ENCODE measurements at places on chromosomes 6 and 20. TPM values are rescaled to one million over a fixed set of nuclear protein-coding genes. Genes with fewer than 3 reads are reported as not detected.

RBM24 gene
- 27.6 TPM for total RNA-seq

RNF39 gene
- not detected for total RNA-seq

NNAT gene
- total RNA-seq: not detected

BTNL2 gene
- not detected for total RNA-seq

AFDN gene
- 261 TPM for total RNA-seq

NOX3 gene
- not detected for total RNA-seq

PRL gene
- total RNA-seq: not detected

TCF19 gene
- total RNA-seq: 6.2 TPM

OOEP gene
- total RNA-seq: not detected

PPP1R16B gene
- 1.6 TPM for total RNA-seq

OXT gene
- total RNA-seq: not detected

MEP1A gene
- total RNA-seq: not detected

TNFRSF6B gene
- total RNA-seq: not detected

RHAG gene
- not detected for total RNA-seq

GRCh38 chr20:8663424-8663823 lies 405.5 kb upstream of the PLCB4 start:
- no peak for DNase-seq

- no peak for DNase-seq
Measured at GRCh38 chr6:117947234-117947633, 40.2 kb downstream of the SLC35F1 start.

GRCh38 chr20:59580991-59581401 lies 23.3 kb upstream of the PHACTR3 start:
- no peak for DNase-seq

DNA sequence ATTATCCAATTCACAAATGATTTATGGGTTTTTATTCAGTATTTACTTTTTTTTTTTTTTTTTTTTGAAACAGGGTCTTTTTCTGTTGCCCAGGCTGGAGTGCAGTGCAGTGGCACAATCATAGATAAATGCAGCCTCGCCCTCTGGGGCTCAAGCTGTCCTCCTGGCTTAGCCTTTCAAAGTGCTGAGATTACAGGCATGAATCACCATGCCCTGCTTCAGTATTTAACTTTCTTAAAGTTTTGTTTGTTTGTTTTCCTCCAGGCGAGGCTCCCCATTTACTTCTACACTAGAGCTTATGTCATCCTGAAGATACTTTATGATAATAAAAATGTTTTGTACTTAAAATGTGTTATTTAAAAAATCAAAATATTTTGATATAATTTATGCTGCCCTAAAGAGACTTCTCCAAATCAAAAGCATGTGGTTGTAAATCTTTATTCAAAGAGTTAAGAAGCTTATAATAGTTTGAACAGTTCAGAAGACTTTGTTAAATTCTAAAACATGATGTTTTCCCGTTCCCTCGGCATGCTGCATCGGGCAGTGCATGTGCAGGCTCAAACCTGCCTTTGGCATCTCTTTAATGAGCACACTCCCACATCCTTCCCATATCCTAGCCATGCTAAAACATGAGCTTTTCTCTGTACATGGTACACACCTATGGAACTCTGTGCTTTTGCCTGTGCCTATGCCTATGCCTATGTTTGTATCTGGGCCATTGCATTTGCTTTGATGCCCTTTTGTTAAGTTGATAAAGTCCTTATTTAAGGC lies 11.0 kb downstream of the SMPDL3A start:
- no peak for DNase-seq

- no peak for DNase-seq
Measured at GRCh38 chr6:95686895-95687294, 109.6 kb downstream of the MANEA start.

GRCh38 chr6:158304254-158304653 lies 8.0 kb upstream of the TULP4 start:
- DNase-seq: no peak

DNA sequence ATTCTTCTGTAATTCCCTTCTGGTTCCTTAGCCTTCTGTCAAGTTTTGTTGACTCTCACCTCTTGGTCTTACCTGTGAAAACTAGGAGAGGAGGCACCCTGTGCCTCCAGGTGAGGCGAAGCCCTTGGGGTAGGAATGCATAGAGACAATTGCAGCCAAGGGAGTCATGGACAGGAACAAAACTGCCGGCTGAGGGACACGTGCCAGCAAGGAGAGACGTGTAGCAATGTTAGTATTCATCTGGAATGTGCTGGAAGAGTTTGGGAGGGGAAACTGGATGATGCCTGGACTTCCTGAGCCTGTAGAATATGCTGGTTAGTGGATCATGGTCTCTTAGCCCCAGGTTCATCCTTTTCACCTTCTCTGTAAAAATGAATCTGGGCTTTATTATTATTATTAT lies 3.9 kb upstream of the TIAM2 start:
- no peak for DNase-seq

- DNase-seq: peak; percentile 92
Measured at GRCh38 chr6:169725125-169726048, 1.1 kb upstream of the PHF10 start.

- no peak for DNase-seq
Measured at GRCh38 chr6:135875446-135875845, 23.9 kb downstream of the PDE7B start.

DNA sequence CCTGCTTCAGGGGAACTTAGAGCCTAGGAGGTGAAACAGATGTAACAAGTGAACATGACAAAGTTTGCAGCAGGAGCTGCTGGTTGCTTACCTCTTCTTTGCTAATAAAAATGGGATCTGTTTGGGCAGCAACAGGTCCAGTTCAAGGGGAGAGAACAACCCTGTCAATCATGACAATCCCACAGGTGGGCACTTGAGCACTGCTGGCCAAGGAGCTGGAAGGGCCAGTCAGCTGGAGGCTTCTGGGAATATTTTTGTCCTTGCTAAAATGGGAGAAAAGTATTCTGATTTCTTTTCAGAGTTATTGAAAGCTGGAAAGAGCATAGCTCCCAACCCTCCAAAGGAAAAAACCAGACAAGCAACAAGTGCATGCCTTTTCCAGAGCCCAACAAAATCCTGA lies 477.7 kb upstream of the SULF2 start:
- no peak for DNase-seq

- no peak for DNase-seq
Measured at GRCh38 chr20:24134284-24134683, 145.7 kb upstream of the GGTLC1 start.

DNA sequence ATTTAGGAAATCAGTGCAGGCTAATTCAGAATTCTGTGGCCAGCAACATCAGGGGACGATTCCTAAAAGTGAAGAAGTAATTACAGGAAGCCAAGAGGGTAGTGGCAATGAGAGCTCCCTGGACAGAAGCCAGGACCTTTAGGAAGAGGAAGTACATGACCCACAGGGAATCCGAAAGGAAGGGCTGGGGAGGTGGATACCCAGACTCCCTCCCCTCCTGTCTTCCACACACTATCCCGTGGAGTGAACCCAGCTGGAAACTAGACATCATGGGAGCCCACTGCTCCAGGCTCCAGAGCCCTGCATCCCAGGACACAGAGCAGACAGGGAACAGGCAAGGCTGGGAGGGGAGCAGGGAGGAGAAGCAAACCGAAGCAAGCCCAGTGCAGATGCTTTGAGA lies 83.0 kb downstream of the SNX5 start:
- DNase-seq: no peak

DNA sequence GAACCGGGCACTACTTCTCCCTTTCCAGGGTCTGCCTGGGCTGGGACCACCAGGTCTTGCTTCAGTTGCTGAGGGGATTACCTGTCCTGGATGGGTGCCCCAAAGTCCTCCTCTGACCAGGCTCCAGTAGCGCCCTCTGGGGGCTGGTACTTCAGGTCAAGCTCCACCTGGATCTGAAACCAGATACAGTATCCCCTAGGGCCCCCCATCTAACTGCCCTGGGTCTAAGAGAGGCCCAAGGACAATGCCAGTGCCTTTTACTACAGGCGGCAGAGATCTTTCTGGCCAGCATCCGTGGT lies 11.2 kb upstream of the SPAG4 start:
- peak; percentile 61 for DNase-seq

GRCh38 chr20:58731192-58731591 lies 38.6 kb downstream of the NPEPL1 start:
- no peak for DNase-seq

DNA sequence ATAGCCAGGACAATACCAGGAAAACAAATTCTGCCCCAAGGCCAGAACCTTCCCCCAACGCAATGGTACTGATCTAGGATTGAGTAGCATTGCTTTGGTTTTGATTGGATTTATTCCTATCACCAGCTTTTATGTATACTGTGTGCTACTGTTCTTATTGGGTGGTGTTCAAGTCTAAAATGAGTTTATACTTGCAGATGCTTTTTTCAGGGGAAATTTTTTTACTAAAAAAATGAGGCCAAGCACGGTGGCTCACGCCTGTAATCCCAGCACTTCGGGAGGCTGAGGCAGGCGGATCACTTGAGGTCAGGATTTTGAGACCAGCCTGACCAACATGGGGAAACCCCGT lies 116.8 kb downstream of the ZMYND8 start:
- DNase-seq: no peak

DNA sequence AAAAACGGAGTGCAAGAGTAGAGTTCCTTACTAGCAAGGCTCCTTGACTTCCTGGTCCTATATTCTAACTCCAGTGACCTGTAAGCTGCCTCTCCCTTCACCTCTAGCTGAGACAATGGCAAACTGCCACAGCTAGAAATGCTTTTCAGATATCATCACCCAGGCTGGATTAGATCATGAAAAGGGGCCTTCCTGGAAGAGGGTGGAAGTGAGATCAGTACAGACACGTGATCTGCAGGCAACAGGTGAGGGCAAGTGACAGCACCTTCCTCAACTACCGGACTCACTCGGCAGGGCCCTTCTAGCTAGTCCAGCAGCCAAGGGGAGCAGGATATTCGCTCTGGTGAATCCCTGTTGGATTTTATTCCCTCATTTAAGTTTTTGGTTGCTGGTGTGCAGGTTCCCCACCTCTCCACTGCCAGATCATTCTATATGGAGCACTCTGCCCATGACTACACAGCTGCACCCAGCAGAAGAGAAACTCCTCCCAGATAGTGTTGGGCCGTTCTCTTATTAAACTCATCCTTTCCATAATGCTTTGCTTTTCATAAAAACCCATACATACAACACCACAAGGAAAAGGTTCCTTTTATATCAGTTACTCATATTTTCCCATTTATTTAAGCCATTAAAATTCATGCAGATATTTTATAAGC lies 26.4 kb upstream of the FAM83C start:
- no peak for DNase-seq

GRCh38 chr6:103617642-103618041 lies 1242.1 kb downstream of the HACE1 start:
- no peak for DNase-seq

DNA sequence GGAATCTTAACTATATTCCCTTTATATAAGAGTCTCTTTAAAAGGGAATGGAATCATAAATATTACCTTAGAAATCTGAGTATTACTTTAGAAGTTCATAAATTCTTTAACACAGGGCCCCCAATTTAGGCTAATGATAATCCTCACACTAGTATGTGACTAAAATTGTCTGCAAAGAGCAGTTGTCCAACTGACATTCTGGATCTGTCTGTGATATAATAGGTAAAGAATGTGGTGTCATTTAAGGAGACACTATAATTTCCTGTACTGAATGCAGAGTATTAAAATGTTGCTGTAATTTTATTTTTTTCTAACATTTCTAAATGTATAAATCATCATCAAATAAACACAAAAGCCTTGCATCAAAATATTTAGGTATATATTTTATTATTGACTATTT lies 128.5 kb upstream of the DST start:
- DNase-seq: no peak

- DNase-seq: no peak
Measured at GRCh38 chr6:155313602-155314091, 637 bp downstream of the TFB1M start.

DNA sequence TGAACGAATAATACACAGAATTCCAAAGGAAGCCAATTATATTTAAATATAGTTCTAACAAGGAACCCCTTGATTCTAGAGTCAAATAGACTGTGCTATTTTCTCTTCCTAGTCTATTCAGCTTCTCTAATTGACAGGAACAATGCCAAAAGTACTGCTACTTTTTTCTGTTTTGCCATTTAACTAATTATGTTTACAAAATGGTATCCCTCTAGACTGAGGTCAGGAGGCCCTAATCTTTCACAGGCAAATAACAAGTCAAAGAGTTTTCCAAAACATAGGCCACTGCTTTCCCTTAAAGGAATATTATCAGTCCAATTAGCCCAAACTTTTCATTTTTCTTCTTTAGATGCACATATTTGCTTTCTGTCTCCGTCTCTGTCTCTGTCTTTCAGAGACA lies 539.3 kb downstream of the RFPL4B start:
- no peak for DNase-seq

GRCh38 chr6:99412065-99412464 lies 13.0 kb downstream of the PNISR start:
- no peak for DNase-seq

DNA sequence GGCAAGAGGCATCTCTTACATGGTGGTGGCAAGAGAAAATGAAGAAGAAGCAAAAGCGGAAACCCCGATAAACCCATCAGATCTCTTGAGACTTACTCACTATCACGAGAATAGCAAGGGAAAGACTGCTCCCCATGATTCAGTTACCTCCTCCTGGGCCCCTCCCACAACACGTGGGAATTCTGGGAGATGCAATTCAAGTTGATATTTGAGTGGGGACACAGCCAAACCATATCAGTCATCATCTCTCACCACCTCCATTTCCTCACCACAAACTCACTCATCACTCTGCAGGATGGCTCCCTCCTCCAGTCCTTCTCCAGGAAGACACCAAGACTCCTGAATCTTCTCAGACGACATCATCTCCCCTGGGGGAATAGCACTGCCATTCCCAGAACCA lies 25.8 kb upstream of the SLC16A10 start:
- DNase-seq: no peak

DNA sequence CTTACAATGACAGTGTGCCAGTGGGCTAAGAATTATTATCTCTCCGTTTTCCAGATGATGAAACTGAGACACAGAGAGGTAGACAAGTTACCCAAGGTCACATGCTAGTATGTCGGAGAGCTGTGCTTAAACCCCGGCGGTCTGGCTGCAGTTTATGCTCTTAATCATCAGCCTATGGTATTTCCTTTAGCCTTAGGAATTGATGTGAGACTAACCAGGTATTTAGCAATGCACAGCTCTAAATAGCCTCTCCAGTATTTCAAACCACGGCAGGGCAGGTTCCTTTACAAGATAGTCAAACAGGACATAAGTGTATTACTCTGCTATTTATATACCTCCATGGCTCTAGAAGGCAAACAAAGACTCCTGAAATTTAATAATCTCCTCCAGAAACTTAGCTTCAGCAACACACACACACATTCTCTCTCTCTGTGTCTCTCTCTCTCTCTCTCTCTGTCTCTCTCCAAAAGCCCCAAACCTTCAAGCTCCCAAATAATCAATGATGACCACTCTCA lies 142.0 kb upstream of the ZNF217 start:
- no peak for DNase-seq

DNA sequence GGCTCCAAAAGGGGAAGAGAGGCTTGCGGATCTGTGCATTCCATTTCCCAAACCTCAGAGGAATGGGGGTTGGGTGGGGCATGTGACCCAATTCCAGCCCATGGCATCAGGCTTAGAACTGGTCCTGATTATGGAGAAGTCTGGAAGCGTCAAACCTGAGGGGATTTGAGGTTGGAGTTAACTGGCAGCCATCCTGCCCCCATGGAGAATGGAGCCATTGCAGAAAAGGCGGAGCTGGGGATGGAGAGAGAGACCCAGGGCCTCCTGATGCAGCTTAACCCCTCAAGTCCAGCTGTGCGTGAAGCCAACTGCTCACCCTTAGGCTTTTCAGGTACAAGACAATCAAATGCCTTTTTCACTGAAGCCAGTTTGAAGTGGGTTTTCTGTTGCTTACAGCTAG lies 9.9 kb upstream of the SDCBP2 start:
- no peak for DNase-seq

GRCh38 chr6:4185419-4185818 lies 50.0 kb upstream of the ECI2 start:
- no peak for DNase-seq

GRCh38 chr6:144152334-144152900 lies 2.1 kb downstream of the STX11 start:
- DNase-seq: no peak
